ENCODE measurements at places on chromosomes 1 and 21.
A peak's percentile ranks its signal among the peaks of the same experiment; 100 is the strongest.

DNA sequence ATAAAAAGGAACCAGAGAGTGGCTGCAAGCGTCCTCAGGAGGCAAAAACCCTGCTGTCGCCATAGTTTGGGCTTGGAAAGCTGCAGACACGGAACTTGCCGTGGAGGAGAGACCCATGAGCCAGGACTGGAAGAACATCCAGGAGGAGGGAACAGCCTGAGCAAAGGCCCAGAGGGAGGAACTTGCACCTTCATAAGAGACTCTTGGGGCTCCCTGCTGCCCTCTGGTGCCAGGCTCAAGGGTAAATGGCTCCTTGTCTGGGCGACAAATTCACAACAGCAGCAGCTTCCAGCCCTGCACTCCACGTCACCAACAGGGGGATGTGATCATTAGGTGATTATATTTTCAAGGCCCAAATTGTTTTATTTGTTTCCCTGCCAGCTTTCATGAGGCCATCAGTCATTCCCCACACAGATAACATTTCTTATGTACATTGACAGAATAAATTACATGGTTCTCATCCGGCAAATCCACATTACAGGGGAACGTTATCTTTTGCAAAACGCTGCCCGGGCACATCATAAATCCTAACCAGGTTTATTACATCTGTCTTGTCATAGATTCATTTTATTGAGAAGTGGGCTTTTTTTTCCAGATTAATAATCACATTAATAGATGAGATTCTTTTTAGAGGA lies 143.0 kb upstream of the GRIK3 start:
- no peak for DNase-seq

- DNase-seq = no peak
Measured at GRCh38 chr1:205077158-205077933, 6.9 kb downstream of the TMEM81 start.

- DNase-seq = no peak
Measured at GRCh38 chr1:67285780-67286488, 21.7 kb upstream of the IL12RB2 start.

DNA sequence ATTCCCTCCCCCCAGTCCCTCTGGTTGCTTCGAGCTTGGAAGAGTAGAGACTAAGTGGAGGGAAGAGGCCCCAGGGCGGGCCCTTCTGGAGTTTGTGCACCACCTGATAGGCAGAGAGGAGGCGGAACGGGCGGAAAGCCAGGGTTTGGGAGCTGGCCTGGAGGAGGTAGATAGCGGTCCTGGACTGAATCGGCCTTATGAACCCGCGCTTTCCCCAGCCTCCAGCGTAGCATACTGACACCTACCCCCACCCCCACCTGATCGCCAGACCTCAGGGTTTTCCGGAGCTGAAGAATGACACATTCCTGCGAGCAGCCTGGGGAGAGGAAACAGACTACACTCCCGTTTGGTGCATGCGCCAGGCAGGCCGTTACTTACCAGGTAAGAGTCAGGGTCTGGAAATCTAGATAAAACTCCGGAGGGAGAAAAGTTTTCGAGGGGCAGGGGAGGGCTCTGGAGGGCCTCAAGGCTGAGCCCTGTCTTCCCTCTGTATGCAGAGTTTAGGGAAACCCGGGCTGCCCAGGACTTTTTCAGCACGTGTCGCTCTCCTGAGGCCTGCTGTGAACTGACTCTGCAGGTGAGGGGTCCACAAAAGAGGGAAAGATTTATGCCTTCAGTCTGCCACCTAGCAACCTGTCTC lies 705 bp downstream of the UROD start:
- DNase-seq = peak; percentile 12

- DNase-seq = no peak
Measured at GRCh38 chr1:160127865-160128523, 12.4 kb downstream of the ATP1A2 start.

DNA sequence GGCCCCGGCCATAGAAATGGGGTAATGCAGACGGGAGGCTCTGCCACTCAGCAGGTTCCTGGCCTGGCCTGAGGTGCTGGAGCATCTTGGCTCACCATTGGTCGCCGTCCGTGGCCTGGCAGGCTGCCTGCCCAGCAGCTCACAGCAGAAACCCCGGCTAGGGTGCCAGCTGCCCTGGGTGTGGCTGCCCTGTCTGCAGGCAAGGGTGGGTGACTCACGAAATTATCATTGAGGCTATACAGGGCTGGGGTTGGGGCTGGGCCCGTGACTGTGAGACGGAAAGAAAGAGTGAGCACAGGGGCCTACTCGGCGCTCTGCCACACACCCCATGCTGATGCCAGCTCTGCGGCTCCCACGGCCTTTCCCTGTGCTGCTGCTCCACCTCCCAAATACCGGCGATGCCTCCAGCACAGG lies 8.0 kb upstream of the PKP1 start:
- DNase-seq = no peak

DNA sequence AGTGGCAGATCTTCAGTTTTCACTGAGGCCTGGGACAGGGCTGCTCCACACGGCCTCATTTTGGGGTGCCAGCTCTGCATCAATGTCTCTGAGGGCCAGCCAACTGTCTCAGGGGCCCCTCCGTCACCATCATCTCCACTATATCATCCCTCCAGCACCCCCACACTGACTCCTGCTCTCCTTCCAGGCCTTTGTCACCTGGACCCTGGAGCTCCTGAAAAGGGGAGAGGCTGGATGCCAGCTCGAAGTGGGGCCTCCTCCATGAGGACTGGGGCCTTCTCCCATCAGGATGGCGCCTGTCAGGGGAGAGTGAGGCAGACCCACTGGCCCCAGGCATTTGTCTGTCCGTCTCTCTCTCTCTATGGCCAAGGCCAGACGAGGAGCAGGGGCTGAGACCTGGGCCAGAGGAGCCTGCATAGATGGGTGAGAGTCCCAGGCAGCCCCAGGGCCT lies 44.7 kb upstream of the LRP8 start:
- DNase-seq = no peak

DNA sequence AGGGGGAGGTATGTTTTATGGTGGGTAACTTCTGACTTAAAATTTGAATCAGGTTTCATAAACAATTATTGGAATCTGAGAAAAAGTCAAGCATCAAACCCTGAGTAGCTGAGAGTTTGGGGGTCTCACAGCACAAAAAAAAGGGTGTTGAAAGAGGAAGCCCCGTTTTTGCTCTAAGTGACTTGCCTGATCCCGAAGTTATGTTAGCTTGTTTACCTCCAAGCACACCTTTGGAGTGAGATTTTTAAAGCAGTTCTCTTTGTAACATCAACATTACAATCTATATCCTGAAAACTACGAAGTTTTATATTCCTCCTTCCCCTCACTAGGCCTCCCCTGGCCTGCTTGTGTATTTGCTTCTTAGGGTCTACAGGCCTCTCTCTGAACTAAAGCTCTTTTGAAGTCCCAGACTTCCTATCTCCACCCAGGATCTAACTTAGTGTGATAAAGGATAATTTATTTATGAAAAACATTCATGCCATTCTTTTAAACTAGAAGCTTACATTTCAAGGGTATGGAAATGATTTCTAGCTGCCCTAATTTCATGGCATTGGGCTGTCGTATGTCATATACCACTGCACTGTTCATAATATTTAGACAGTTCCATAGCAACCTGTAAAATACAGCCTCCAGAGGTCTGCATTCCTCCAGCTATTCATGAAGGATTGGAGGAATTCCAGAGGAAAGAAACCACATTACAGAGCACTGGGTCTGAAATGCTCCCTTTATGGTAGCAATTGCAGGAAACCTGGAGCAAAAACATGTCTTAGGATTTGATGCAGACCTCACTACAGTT lies 36.1 kb upstream of the RGS1 start:
- DNase-seq = peak; percentile 85

DNA sequence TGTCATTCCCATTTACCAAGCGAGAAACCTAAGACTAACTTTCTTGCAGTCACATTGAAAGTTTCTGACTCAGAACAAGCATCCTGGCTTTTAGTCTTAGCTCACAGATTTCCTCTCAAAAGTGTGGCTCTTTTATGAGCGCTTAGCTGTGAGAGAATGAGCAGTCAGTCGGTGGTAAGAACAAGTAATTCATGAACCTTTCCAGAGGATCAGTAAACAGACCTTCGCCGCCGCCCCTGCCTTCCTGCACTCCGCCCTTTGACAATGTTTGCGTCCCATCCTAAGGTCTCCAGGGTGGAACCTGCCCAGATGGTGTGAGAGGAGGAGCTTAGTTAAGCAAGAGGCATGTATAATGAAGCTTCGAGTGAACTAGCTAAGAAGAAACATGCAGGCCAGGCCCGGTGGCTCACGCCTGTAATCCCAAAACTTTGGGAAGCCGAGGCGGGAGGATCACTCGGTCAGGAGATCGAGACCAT lies 142.4 kb downstream of the GLUL start:
- DNase-seq = no peak

DNA sequence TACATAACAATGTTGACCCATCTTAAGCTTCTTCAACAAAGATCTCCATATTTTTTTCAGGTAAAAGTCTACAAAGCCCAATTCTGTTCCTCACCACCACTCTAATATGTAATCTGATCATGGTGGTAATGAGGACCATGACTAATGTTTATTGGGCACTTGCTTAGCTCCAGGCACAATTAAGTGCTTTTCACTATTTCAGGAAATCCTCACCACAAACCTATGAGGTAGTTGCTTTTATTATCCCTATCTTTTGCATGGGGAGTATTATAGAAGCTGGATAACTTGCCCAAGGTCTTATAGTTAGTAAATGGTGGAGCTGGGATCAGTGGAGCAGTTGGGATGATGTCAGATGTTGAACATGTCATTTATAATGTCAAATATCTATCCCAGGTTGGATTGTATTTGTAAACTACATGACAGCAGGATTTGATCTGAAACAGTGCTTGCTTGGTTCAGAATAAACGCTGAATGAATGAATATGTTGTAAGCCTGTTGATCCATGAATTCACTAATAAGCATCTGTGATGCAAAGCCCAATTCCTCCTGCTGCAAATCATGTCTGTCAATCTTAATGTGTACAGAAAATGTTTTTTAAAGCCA lies 283.3 kb upstream of the ST6GALNAC5 start:
- DNase-seq = no peak

GRCh38 chr1:226979115-226979516 lies 39.0 kb downstream of the COQ8A start:
- DNase-seq = no peak

GRCh38 chr1:1721201-1721600 lies 3.0 kb downstream of the CDK11A start:
- DNase-seq = no peak

- no peak for DNase-seq
Measured at GRCh38 chr1:19151537-19151936, 58.5 kb downstream of the UBR4 start.

DNA sequence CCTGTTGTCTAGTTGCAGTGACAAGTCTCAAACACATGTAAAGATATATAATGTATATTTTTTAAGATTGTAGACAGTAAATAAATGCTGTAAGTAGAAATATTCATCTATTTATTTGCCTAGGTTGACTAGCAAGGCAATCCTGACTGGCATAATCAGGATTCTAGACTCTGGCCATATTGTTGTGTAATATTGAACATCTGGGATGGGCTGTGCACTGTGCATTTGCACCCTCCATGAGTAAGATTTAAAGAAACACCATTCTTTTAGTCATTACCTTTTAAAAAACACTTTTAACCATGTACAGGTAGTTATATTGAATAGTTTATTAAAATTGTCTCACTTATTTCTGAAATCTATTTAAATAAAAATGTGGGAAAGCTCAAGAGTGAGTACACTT lies 32.4 kb downstream of the RASAL2 start:
- DNase-seq = no peak

DNA sequence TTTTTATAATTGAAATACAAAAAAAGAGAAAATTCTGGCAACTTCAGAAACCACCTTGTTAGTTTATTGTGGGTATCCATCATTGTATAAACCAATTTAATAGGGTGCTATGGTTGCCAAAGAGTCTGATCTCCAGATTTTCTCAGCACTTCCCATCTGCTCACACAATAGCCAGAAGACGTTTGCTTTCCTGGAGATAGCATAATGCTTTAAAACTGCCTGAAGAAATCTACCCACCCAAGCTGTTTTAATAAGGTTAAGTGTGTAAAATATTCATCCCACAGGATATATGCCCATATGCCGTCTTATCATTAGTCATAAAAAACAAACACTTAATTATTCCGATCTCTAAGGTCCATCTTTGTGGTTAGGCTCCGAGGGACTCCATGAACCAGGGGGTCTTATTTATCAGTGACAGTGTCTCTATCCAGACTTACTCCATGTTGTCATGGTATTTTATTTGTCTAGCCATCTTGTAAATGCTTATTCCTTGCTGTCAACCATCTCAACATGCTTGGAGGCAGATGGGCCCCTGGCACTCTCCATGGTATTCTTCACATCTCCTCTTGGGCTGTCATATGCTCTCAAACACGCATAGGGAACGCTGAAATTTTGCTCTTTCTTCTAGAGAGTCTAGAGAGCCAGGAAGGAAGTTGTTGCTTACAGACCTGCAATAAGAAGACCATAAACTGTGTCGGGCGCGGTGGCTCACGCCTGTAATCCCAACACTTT lies 58.5 kb downstream of the MAP10 start:
- no peak for DNase-seq

- no peak for DNase-seq
Measured at GRCh38 chr1:46464915-46465314, 24.7 kb upstream of the DMBX1 start.

DNA sequence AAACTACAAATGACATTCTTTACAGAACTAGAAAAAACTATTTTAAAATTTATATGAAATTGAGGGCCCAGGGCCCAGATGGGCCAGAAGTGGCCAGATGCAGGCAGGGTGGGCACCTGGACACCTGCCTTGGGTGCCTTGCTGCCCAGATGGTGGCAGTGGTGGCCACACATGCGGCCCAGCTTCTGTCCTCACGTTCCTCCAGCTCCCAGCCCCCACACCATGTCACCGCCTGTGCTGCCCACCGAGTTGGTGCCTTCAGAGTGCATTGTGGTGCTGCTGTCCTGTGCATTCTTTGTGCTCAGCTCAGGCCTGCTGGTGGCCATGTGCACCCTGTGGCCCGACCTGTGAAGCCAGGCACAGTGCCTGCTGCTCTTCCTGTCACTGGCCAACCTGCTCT lies 216.8 kb upstream of the CXADR start:
- DNase-seq = no peak

DNA sequence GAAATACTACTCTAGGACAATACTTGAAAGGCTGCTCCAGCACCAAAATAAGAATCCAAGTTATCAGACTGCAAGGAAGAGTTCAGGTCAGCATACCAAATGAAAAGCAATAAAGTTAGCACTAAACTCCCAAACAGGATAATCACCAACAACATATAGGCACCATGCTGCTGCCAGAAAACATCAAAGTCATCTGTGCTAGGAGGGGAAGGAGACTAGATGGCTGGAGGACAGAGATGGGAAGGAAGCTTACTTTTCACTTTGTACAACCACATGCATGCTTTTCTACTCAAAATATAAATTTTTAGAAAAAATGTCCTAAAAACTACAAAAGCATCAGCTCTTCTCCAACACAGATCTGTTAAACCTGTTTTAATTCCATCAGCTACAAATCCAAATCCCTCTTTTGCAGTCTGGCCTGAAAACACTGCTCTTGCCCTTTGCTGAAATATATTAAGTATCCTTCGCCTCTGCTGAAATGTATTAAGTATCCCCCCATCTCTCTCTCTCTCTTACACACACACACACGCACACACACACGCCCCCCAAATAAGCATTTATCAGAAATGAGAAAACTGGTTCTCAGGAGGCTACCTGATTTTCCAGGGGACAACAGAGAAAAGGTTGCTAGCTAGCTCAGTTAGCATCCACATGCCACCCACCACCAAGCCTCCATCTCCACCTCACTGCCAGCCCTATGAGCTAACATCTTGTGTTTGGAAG lies 1.5 kb downstream of the GATAD2B start:
- no peak for DNase-seq

- no peak for DNase-seq
Measured at GRCh38 chr1:154772056-154772455, 98.0 kb downstream of the KCNN3 start.
